ENCODE measurements at places on chromosomes 13 and 19.

DNA sequence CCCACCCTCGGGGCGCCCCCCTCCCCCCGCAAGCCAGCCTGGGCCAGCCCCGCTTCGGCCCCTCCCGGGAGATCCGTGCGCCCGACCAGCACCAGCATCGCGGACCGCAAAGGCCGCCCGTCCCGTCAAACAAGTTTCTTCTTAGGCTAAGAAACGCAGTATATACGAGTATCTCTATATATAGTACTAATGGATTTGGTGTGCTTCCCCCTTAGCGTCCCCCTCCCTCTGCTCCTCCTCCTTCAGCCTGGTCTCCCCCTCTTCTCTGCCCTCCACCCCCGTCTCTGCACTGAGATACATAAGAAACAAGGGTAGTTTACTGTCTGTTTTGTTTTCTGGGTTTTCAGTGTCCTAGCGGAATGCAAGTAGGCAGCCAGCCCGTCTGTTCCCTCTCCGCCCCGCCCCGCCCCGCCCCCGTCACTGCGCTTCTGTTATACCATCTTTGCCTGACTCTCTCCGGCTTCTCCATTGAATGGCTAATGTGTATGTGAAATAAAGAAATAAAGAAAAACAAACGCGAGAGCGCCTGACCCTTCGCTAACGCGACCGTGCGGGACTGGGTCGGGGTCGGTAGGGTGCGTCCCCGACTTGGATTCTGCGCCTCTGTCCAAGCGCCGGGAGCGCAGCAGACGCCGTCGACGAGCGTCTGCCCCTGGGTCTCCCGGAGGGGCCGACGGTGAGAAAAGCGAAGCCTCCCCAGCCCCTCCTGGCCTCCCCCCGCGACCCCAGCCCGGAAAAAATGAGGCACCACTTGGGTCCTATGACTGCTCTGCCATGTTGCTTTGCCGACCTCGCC, 4.2 kb downstream of the LYL1 start:
- peak; percentile 59 for DNase-seq

GRCh38 chr13:97108530-97108900, 113.6 kb upstream of the MBNL2 start:
- no peak for DNase-seq

GRCh38 chr19:12695096-12695495, 1.3 kb downstream of the FBXW9 start:
- DNase-seq: no peak

DNA sequence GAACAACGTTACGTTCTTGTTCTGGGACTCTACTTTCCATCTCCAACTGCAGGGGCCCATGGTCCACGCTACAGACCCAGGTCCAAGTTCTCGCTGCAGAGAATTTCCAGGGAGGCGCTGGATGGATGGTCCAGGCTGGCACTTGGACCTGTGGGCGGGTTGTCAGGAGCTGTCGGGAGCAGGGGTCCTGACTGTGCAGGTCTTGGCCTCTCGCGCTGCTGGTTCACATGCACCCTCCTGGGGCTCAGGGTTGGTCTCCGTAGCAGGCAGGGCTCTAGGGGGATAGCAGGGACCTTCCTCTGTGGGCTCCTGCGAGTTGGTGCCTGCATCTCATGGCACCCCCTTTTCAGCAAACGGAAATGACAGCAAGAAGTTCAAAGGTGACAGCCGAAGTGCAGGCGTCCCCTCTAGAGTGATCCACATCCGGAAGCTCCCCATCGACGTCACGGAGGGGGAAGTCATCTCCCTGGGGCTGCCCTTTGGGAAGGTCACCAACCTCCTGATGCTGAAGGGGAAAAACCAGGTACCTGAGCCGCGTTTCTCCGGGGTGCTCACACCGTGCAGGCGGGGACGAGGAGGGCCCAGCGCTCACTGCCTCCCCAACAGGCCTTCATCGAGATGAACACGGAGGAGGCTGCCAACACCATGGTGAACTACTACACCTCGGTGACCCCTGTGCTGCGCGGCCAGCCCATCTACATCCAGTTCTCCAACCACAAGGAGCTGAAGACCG, 6.6 kb downstream of the PTBP1 start:
- no peak for DNase-seq

DNA sequence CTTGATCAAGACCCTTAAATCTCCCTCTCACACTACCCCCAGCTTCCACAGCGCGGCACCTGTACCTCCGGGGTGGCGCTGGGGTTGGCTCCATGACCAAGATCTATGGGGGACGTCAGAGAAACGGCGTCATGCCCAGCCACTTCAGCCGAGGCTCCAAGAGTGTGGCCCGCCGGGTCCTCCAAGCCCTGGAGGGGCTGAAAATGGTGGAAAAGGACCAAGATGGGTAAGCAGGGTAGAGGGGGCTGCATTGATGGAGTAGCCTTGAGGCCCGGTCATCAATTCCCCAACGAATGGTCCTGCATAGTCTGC, 8.1 kb upstream of the CD79A start:
- no peak for DNase-seq

DNA sequence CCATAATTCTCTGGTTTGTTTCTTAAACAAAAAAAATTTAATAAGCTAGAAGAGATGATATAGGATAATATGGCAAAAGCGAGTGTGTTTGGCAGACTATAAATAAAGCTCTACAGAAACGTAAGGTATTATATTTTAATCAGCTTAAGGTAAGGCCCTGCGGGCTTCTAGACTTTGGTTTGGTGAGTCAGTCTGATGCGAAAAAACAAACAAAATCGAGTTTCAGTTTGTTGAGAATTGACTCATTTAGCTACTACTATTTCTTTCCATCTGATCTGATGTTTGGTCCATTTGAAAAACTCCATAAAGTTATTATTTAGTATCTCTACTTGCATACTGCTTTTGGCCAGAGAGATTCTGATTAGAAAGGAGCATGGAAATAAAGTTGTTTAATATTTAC, 138.0 kb downstream of the MIPEP start:
- no peak for DNase-seq
